ENCODE measurements at places on chromosomes 13 and 19. TPM values are rescaled to one million over a fixed set of nuclear protein-coding genes. Genes with fewer than 3 reads are reported as not detected.

GRCh38 chr13:110138010-110138699 lies 168.8 kb downstream of the COL4A1 start:
- no peak for DNase-seq

GRCh38 chr19:35408284-35409171 lies 37.7 kb downstream of the GPR42 start:
- DNase-seq, result no peak

DNA sequence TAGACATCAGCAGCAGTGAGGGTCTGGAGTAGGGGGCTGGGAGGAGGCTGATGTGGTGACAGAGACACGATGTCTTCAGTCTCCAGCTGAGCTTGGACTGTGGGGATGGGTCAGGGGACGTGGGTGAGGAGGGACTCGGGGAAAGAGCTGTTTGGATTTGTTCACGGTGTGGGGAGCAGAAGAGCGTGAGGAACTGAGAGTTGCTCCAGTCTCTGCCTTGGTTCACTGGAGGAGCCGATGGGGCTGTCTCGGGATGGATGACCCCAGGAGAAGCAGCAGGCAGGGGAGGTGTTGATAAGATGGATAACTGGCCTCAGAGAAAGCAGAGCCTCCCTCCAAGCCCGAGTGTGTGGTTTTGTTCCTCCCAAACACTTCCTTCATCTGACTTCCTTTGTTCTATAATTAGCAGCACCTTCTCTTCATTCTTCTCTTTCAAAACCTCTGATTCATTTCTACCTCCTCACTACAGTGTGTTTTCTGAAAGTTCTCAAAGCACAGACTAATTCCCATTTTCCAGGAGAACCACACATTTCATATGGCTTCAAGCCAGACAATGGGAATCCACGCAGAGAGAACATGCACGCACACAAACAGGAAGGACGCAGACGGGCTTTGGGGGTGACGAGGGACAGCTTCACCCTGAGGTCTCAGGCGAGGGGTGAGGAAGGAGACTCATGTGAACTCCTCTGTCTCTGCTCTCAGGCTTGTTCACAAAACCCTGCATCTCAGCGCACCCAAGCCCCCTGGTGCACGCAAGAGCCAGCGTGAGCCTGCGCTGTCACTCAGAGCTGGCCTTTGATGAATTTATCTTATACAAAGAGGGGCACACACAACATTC lies 18.6 kb downstream of the LAIR2 start:
- no peak for DNase-seq

Gene LRRC63
- not detected for total RNA-seq

Gene CLC
- not detected for total RNA-seq

Gene CATSPERD
- total RNA-seq, result not detected

DNA sequence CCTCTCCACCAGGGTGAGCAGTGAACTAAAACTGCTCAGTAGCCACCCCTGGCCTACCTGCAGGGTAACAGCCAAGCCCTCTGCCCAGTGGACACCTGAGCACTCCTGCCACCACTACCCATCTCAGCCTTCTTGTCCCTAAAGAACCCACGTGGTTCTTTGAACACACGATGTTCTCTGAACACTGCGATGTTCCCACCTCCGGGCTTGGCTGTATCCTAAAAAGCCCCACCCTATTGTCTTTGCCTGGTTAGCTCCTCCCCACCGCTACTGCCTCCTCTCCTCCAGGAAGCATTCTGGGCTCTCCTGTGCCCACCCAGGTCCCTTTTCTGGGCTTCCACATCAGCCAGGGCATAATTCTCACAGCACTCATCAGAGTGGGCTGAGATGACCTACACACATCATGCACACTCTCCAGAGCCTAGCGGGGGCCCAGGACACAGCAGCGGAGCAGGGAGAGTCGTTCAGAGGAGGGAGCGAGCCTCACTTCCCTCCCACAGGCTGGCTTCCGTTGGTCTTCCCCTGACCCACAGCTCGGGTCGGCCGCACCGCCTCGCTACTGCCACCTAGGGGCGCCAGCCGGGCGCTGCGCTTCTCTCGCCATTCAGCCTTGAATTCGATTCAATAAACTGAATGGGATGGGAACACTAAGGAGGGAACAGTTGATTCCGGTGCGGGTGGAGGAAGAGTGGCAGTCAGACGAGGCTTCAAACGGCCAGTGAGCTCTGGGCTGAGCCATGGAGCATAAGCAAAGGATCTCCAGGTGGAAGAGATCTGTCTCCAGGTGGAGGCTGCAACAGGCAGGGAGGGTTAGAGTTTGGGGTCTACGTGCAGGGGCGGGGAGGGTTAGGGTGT lies 3.2 kb downstream of the ELAVL1 start:
- peak; percentile 87 for DNase-seq

DNA sequence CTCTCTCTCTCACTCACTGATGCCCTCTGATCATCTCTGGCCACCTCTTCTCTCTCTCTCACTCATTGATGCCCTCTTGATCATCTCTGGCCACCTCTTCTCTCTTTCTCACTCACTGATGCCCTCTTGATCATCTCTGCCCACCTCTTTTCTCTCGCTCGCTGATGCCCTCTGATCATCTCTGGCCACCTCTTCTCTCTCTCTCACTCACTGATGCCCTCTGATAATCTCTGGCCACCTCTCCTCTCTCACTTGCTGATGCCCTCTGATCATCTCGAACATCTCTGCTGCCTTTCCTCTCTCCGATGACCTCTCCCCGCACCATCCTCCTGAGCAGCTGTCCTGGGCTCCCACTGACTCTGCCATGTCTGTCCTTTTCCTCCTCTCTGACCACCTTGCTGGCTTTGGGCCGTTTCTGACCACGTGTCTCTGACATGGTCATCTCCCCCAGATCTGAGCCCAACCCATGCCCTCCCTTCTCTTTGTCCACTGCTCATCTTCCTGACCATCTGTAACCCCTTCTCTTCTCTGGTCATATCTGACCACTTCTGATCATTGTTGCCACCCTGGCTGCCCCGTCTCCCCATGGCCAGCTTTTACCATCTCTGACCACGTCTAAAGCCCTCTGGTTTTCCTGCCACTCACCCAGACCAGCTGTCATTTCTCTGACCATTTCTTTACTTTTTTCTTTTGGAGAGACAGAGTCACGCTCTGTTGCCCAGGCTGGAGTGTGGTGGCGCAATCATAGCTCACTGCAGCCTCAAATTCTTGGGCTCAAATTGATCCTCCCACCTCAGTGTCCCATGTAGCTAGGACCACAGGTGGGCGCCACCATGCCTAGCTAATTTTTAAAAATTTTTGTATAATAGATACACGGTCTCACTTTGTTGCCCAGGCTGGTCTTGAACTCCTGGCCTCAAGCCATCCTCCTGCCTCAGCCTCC lies 2.4 kb downstream of the LRFN3 start:
- no peak for DNase-seq

GRCh38 chr13:37495046-37495445 lies 103.5 kb downstream of the POSTN start:
- DNase-seq, result no peak

DNA sequence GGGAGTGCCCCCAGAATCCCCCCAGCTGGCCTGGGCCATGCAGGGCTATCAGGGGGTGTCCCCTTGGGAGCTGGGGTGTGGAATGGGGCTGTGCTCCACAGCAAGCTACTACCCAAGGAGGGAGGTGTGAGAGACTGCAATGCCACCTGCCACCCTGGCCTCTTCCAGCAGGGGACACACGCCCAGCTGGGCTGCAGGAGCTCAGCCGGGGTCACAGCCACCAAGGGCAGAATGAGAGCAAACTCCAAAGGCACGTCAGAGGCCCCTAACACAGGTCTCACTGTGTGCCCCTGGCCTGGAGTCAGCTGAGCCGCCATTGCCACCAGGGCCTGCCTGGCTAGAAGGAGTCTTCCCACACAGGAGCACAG lies 55.5 kb downstream of the MLLT1 start:
- DNase-seq, result no peak

GRCh38 chr19:44051650-44052402 lies at the start of gene ZNF223:
Gene ZNF223 (plus strand): TSS chr19:44052036. CDS start chr19:44055177, 3,141 bp downstream.
- DNase-seq, result peak; percentile 96

- no peak for DNase-seq
These were observed 138.1 kb upstream of the KL start for GRCh38 chr13:32878163-32878562.

Gene C19orf85
- not detected for total RNA-seq

Gene S1PR5
- 24.5 TPM for total RNA-seq

Gene NOVA2
- 0.21 TPM for total RNA-seq

- DNase-seq, result no peak
These were observed 17.5 kb downstream of the TMEM255B start for GRCh38 chr13:113776231-113777125.

Gene PSG6
- not detected for total RNA-seq

GRCh38 chr13:28854657-28855056 lies 34.5 kb downstream of the MTUS2 start:
- no peak for DNase-seq

- DNase-seq, result no peak
These were observed 40.5 kb downstream of the GATAD2A start for GRCh38 chr19:19445911-19446361.
